ENCODE measurements at places on chromosomes 16 and 17.

DNA sequence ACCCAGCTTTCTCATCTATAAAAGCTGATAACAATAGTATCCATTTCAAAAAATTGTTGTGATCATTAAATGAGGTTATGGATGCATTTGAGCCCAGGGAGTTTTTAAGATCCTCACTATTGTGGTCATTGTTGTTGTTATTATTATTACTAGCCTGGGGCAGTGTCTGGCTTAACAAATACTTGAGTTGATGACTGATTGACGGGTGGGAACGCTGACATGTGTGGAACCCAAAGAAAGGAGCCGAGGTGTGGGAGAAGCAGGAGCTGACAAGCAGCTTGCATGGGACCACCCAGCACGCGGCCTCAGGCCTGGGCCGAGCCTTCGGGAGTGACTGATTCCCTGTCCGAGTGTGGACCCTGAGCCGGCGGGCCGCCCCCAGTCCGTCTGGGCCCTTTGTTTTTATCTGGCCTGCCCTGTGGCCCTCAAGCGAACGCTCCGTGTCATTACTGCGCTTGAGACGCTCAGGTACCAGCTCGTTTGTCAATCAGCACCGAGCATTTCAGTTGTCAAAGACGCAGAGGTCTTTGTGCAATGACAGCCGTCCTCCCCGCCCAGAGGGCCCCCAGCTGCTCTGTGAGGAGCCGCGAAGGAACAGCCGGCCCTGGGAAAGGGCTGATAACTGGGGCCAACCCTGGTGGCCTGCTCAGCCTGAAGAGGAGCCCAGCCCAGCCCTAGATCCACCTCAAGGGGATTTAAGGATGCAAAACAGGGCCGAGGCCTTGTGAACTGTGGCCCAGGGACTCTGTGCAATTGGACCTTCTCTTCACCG is 132.9 kb upstream of the FOXF1 start:
- no peak for DNase-seq

DNA sequence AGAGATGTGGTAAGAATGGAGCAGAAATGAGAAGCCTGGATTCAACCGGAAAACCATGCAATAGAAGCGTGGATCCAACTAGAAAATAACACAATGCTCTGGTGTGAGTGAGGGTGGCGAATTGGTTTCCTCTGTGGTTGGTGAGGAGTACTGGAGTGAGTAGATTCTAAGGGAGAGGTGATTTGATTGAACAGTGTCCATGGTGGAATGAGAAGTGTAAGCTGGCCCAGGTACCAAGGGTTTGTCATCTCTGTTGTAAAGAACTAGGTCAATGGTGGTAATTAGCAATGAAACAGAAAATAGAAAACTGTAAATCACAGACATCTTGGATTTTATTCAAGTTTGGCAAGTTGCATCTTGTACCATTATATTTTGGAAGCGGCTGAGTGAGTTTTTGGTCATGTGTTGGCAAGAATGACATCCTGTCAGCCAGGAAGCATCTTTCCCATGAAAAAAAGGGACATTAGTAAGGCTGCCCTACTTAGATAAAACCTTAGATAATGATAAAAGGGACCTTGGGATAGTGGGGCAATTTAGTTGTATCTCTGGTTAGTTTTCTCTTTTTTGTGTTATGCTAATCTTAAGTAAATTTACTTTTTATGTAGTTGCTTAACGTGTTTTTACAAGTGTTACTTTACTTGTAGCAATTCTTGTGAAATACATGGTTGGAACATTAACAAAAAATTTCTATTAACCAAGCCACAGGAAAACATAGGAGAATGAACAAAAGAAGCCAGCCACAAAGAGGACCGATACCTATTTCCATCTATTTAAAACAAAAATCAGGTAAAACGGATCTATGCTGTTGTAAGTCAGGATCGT is 20.9 kb downstream of the HSD17B2 start:
- DNase-seq = no peak

GRCh38 chr17:61490540-61490975 is 38.3 kb downstream of the TBX4 start:
- no peak for DNase-seq

- no peak for DNase-seq
Observed at GRCh38 chr16:88065747-88066142, 114.5 kb downstream of the BANP start.

- no peak for DNase-seq
Observed at GRCh38 chr17:1490643-1491442, 1.6 kb downstream of the MYO1C start.

- no peak for DNase-seq
Observed at GRCh38 chr17:68353111-68353521, 61.8 kb downstream of the ARSG start.

DNA sequence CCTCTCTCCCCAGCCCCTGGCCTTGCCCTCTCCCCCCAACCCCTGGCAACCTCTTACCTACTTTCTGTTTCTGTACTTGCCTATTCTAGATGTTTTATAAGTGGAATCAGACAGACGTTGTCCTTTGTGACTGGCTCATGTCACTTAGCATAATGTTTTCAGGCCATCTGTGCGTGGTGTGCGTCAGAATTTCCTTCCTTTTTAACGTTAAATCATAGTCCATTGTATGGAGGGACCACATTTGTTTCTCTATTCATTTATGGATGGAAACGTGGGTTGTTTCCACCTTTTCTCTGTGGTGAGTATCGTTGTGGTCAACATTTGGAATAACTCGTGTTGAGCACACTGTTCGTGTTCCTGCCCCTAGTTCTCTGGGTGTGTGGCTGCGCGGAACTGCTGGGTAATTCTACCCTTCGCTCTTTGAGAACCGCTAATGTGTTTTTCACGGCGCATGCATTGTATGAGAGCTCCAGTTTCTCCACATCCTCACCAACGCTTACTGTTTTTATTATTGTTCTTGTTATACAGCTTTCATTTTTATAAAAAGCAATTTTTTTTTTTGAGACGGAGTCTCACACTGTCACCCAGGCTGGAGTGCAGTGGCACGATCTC is 26.3 kb downstream of the ACTG1 start:
- no peak for DNase-seq

DNA sequence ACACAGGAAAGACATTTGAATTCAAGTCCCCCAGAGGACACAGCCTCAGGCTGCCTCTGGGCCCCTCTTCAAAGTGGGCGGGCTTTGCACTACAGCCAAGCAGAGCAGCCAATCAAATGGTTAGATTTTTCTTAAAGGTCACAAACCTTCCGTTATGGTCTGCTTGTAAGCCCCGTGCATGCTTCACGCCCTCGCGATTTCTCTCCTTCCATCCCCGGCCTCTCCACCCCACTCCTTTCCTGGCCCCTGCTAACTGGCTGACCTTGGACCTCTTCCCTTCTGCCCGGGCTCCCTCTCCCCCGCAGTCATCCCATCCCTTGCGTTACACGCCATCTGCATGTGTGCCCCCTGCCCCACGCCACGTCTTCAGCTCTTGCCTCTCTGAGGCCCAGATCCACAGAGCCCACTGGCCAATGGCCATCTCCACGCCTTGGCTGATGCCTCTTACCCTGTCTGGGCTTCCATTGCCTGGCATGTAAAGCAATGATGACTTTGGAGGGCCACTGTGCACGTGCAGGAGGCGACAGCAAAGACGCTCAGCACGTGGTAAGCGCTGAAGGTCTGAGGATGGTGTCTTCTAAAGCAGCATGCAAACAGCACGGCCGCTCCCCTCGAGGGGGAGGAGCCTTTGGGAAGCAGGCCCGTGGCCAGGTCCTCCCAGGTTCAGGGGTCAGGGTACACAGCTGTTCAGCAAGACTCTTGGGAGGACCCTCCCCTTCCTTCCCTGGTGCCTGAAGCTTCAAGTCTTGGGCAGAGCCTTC is 86.8 kb downstream of the ZDHHC7 start:
- no peak for DNase-seq

- no peak for DNase-seq
Observed at GRCh38 chr16:15553313-15554088, 89.5 kb downstream of the MARF1 start.

GRCh38 chr17:63934183-63935112 is 2.3 kb upstream of the CD79B start:
- DNase-seq = no peak

DNA sequence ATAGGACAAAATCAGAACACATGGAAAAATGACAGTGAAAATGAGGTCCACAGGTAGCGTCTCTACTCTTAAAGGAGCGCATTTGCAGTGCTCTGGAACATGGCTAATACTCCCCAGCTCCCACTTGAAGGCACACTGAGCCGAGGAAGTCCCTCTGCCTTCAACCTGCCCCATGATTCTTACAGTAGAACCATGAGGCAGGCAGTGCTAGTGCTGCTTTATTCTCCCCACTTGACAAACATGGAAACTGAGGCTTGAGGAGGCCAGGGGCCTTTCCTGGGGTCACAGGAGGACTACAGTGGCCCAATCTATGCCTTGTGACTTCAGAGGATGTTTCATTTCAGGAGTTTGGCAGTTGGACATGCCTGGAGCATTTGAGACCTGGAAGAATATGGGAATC is 244.1 kb upstream of the MAF start:
- DNase-seq = no peak

DNA sequence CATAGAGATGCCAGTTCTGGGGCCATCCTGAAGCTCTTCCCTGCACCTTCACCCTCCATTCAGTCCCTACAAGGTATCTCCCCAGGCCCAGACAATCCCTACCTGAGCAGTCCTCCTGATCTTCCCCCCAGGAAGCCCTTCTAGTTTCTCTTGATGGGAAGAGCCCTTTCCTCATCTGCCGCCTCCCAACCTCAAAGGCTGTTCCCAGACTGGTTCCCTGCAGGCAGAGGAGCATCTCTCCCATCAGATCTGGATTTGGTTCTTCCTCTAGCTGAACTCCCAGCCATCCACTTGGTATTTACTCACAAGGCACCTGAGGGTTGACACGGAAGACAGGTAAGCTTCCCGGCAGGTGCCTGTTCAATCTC is 24.6 kb upstream of the PHB1 start:
- no peak for DNase-seq

- DNase-seq = no peak
Observed at GRCh38 chr16:52411011-52411410, 135.9 kb downstream of the TOX3 start.

GRCh38 chr16:86436466-86437185 is 73.7 kb upstream of the FOXF1 start:
- DNase-seq = no peak

GRCh38 chr17:55440391-55440790 is 18.8 kb upstream of the MMD start:
- no peak for DNase-seq

DNA sequence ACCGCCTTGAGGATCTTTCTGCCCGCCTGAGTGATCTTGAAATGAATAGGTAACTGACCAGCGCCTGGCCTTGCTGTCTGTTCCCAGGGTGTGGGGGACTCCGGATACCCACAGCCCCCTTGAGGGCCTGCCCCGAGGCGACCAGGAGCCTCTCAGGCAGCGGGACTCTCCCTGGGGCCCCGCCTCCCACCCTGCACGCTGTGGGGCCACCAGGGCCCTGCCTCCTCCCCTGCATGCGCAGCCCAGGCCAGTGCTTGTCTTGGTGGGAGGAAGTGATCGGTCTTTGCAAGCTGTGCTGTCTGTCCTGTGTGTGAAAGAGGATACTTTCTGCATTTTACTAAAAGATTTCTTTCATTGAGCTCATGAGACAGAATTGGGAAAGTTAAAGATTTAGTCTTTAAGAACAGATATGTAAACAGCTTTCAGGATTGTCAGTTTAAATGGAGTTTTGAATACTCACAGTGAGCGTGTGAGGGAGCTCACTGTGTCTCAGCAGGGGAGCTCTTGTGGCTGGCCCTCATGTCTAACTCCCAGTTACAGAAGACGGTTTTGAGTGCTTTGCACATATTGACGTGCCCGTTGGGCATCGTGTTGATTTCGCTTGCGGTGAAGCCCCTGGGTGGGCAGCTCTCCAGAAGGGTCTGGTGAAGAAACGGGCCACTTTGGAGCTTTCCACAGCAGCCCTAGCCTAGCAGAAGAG is 36.1 kb upstream of the CAPN15 start:
- DNase-seq = no peak

GRCh38 chr17:48002266-48002915 is 31.5 kb downstream of the CDK5RAP3 start:
- no peak for DNase-seq

- DNase-seq = no peak
Observed at GRCh38 chr17:75590314-75590761, 2.7 kb downstream of the MYO15B start.

- no peak for DNase-seq
Observed at GRCh38 chr17:4467287-4467686, 31.4 kb upstream of the SPNS2 start.

- no peak for DNase-seq
Observed at GRCh38 chr17:7823581-7824001, 10.4 kb upstream of the KDM6B start.

DNA sequence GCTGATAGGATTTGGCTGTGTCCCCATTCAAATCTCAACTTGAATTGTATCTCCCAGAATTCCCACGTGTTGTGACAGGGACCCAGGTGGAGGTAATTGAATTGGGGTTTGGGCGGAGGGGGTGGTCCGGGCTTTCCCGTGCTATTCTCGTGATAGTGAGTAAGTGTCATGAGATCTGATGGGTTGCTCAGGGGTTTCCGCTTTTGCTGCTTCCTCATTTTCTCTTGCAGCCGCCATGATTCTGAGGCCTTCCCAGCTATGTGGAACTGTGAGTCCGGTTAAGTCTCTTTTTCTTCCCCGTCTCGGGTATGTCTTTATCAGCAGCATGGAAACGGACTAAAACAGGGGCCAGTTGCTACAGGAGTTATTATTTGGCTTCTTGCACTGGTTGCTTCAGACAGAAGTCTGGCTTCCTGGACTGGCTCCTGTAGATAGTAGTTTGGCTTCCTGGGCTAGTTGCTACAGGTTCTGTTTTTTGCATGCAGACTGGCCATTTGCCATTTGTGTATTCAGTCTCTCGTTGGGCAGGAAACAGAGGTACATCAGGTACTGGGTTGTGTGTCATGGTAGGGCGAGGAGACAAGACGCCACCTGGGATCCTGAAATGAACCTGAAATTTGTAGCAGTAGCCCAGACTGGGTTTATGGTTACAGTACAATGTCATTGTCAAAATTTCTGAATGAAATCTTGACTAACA is 32.6 kb downstream of the CNTNAP4 start:
- no peak for DNase-seq

- DNase-seq = no peak
Observed at GRCh38 chr17:29151567-29151966, 28.6 kb downstream of the MYO18A start.

DNA sequence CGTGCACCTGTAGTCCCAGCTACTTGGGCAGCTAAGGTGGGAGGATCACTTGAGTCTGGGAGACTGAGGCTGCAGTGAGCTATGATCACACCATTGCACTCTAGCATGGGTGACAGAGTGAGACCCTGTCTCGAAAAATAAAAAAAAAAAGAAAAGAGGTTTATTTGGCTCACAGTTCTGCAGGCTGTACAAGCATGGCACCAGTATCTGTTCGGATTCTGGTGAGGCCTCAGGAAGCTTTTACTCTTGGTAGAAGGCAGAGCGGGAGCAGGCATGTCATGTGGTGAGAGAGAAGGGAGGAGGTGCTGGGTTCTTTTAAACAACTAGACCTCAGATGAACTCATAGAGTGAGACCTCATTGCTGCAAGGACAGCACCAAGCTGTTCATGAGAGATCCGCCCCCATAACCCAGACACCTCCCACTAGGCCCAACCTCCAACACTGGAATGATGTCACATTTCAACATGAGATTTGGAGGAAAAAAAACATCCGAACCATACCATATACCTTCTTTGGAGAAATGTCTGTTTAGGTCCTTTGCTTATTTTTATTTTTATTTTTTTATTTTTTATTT is 10.3 kb upstream of the RMI2 start:
- no peak for DNase-seq

Data from substantia nigra (tissue), 51 donors.